ENCODE measurements at places on chromosomes 2 and 18.

GRCh38 chr2:54471221-54471711 lies 15.1 kb downstream of the SPTBN1 start:
- DNase-seq: peak; percentile 55

GRCh38 chr2:10277293-10278028 lies 25.2 kb upstream of the HPCAL1 start:
- no peak for DNase-seq

GRCh38 chr2:168118733-168119514 lies 128.5 kb downstream of the STK39 start:
- DNase-seq: peak; percentile 19

- no peak for DNase-seq
Observed at GRCh38 chr2:11985817-11986566, 239.6 kb downstream of the LPIN1 start.

DNA sequence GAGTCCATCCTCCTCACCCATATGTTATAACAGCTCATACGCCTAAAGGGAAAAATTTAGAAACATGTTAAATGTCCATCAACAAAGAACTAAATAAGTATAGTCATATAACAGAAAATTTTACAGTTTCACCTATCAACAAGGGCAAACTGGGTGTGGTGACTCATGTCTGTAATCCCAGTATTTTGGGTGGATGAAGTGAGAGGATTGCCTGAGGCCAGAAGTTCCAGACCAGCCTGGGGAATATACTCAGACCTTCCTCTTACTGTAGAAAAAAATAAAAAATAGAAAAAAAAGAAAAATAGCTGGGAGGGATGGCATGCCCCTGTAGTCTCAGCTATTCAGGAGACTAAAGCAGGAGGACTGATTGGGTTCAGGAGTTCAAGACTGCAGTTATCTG lies 48.3 kb upstream of the GULP1 start:
- no peak for DNase-seq

GRCh38 chr2:203867561-203868200 lies at the start of gene CTLA4:
Gene CTLA4, plus strand, starts transcription at chr2:203867771. Its CDS starts 172 bp downstream, at chr2:203867943.
- no peak for DNase-seq

DNA sequence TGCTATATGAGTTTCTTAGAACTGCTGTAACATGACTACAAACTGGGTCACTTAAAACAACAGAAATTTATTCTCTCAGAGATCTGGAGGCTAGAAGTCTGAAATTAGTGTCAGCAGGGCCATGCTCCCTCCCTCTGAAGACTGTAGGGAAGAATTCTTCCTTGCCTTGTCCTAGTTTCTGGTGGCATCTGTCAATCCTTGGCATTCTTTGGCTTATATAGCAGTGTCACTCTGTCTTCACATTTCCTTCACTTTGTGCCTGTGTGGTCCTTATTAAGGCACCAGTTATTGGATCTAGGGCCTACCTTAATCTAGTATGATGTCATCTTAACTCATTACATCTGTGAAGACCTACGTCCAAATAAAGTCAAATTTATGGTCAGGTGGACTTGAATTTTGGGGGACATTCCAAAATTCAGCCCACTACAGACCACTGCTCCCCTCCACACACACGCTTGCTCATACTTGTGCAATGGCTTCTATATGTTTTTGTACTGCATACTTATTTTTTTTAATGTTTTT lies 7.6 kb downstream of the ZC3H15 start:
- DNase-seq: no peak

DNA sequence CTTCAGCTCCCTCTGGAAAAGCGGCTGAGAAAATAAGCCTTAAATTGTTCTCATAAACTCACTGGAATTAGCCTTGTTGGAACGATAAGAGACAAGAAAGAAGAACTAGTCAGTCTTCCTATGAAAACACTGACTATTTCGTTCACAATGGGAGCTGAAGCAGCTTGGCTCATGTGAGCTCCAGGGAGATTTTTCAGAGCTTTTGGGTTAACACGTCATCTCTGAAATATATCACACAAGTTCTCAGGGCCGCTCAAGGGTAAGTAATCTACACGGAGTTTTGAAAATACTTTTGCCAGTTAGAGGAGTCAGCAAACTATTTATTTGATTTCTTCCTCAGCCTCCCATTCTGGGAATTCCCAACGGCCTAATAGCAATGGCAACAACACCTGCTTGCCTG lies 316.2 kb upstream of the MGAT5 start:
- DNase-seq: no peak

DNA sequence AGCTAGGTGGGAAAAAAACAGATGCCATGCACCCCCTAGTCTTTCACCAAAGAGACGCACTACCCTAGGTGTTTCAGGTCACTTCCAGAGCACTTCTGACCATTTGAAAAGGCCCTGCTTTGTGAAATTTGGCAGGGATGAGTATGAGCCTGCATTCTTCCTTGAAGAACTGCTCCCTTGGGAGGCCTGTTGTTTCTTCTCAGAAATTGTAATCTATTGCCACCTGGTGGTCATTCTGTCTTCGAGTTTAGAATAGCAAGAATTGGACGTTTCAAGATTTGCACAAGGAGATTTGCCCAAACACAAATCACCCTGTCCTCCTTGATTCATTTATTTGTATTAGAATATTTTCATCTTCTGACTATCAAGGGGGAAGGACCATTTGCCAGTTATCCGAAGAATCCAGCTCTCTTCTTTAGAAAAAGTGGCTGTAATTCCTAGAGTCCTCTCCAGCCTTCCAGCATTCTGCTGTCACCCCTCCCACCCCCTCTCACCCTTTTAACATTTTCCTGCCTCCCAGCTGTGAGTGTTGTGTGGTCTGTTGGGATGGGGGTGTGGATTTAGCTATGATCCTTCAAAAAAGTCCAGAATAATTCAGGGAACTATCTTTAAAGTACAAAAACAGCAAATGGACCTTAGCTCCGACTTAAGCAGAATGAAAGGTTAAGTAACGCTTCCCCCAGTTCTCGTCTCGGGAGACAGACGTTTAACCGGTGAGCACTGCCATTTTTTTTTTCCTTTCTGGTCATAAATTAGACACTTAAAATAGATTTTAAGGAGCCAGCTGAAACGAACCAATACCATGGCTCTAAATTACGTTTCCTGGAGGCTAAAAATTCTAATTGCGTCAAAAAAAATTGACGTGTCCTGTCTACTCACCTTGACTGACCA lies 3.7 kb upstream of the GAD1 start:
- peak; percentile 58 for DNase-seq

GRCh38 chr2:128389388-128390086 lies 70.9 kb upstream of the HS6ST1 start:
- DNase-seq: no peak

- no peak for DNase-seq
Observed at GRCh38 chr2:206149330-206149729, 9.9 kb downstream of the NDUFS1 start.

DNA sequence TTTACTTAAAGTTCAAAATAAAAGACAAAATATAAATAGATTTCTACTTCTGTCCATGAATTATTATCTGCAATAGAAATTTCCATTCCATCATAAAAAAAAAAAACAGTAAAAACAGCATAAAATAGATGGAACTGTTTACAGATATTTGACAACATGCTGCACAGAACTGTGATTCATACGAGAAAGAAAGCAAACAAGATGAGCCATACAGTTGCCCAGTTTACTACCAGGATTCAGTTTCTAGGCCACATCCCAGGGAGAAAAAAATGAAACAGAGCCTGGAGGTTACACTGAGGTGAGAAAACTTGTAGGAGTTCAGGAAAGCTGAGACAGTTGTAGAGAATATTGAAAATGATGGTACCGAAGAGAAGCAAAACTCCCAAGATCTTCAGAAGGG lies 1426.9 kb upstream of the ACVR2A start:
- DNase-seq: no peak

- no peak for DNase-seq
Observed at GRCh38 chr2:228410061-228410460, 228.6 kb upstream of the SPHKAP start.

GRCh38 chr2:2325516-2325915 lies 5.6 kb downstream of the MYT1L start:
- DNase-seq: no peak

GRCh38 chr2:240909216-240909974 lies 3.3 kb downstream of the CROCC2 start:
- no peak for DNase-seq

GRCh38 chr18:3162181-3162580 lies 57.6 kb downstream of the MYOM1 start:
- no peak for DNase-seq

GRCh38 chr2:8456151-8457091 lies 225.4 kb upstream of the ID2 start:
- DNase-seq: no peak

GRCh38 chr2:28094739-28095138 lies 204.2 kb downstream of the BABAM2 start:
- no peak for DNase-seq

DNA sequence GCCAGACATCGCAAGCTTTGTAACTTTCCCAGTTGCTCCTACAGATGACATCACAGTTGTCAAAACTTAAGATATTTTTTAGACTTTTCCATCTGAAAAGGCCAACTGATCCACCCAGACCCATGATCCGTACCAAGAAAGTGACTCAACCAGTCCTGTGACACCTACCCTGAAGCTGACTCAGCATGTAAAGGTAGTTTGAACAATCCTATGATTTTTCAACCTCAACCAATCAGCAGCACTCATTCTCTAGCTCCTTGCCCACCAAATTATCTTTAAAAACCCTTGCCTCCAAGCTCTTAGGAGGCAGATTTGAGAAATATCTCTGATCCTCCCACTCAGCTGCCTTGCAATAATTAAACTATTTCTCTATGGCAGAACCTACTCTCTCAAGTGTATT lies 1686.7 kb upstream of the LRRTM1 start:
- DNase-seq: no peak

GRCh38 chr2:98505311-98505808 lies 60.7 kb downstream of the INPP4A start:
- DNase-seq: no peak
